RCC 7860 (cell line): ENCODE measurements at places on chromosomes 6 and 20.

- DNase-seq, result no peak
These were observed 61.9 kb upstream of the TAGAP start for GRCh38 chr6:159106627-159107241.

DNA sequence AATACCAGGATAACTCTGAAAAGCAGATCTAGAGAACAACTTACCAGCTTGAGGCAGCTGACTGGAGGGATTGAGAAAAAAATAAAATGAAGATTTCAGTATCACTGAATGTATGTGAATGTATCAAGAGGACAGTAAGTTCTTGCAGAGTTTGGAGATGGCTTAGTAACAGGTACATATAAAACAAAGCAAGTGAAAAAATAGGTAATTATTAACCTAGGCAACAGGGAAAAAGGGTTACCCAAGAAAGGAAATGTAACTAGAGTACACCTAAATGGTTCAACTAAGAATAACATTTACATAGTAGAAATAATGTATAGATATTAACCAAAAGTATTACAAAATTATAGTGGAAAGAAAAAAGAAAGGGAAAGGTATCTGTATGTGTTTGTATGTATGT, 67.3 kb downstream of the NRSN1 start:
- DNase-seq, result no peak

DNA sequence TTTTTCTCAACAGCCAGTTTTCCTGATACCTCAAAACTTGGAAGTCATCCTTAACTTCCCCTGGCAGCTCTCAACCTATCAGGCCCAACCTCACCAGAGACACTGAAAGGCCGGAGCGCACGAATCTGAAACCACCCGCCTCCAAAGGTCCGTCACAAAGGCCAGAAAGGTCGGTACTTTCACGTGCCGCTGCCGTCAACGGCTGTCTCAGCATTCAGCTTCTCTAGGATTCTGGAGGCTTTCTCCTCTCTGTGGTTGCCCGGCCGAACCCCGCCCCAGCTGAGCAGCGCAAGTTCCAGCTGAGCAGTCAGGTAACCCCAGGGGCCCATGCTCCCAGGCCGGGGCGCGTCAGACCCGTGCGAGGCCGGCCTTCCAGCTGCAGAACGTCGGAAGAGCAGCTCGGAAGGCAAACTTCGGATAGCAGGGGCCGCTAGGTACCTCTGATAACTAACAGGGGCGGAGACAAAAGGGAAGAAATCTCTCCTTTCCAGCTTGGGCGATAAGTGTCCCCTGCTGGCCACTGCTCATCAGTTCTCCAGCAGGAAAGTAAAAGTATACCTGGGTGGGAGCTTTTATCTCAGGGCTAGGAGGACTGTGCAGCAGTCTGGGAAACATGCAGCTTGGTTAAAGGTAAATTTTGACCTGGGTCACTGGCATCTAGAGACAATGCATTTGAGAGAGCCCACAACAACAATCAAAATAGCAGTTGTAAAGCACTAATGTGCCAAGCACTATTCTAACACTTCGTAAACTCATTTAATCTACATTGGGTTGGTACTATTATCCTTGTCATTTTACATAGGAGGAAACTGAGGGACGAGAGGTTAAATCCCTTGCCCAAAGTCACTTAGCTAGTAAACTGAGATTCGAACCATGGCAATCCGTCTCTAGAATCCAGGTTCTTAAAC, 16.1 kb downstream of the ZSCAN12 start:
- DNase-seq, result peak; percentile 72

DNA sequence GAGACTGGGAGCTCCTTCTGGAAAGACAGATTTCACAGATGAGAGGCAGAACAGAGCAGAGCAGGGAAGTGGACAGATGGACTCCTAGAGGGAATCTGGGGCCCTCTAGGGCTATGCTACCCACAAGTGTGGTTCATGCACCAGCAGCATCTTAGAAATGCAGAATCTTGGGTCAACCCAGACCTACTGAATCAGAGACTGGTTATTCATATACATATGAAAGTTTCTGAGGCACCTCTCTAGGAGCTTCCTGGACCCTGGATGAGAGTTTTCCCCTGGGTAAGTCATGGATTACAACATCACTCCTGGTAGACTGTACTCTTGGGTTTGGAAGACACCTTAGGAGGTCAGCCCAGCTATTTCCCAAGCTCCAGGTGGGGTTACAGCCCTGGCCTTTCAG, 55.4 kb upstream of the SAYSD1 start:
- no peak for DNase-seq

DNA sequence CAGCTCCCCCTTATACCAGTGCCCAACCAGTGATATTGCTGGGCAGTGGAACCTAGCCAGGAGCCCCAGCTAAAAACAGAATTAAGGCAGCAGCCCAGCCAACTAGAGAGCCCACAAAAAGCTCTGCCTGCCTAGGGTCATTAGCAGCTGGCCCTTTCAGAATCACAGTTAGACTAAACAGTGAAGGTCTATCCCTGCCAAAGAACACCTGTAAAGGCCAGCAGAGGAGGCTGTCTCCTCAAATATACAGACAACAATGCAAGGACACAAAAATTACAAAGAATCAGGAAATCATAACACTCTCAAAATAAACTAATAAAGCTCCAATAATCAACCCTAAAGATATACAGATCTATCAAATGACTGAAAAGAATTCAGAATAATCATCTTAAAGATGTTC, 77.8 kb upstream of the HTR1E start:
- DNase-seq, result no peak

- no peak for DNase-seq
These were observed 38.0 kb upstream of the ERVFRD-1 start for GRCh38 chr6:11149551-11149950.

GRCh38 chr20:48568520-48568919, 259.3 kb downstream of the PREX1 start:
- no peak for DNase-seq

- peak; percentile 39 for DNase-seq
These were observed 20.2 kb downstream of the FBXL4 start for GRCh38 chr6:98927534-98927933.

- DNase-seq, result no peak
These were observed 724.2 kb downstream of the CD109 start for GRCh38 chr6:74420221-74420620.

DNA sequence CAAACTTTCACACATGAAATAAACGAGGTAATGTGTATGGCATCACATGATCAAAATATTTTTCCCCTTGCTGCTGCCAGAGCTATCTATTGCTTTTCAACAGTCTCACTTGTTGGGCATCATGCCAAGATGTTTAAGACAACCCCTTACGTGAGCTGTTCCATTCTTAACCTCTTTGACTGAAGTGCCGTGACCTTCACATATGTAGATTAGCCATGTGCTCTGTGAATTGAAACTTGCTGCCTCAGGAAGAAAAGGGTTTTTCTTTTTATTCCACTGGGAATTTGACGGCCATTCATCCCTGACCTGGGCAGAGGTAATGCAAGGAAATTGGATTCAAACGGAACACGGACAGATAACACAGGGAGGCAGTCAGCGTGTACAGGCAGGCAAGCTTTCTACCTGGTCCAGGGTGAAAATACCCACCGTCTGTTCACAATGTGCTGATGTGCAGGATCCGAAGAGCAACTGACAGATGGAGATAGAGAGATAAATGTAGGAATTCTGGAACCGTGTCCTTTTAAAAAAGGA, 14.2 kb downstream of the ARID1B start:
- DNase-seq, result no peak

GRCh38 chr20:48360342-48360975, 467.3 kb downstream of the PREX1 start:
- DNase-seq, result no peak

DNA sequence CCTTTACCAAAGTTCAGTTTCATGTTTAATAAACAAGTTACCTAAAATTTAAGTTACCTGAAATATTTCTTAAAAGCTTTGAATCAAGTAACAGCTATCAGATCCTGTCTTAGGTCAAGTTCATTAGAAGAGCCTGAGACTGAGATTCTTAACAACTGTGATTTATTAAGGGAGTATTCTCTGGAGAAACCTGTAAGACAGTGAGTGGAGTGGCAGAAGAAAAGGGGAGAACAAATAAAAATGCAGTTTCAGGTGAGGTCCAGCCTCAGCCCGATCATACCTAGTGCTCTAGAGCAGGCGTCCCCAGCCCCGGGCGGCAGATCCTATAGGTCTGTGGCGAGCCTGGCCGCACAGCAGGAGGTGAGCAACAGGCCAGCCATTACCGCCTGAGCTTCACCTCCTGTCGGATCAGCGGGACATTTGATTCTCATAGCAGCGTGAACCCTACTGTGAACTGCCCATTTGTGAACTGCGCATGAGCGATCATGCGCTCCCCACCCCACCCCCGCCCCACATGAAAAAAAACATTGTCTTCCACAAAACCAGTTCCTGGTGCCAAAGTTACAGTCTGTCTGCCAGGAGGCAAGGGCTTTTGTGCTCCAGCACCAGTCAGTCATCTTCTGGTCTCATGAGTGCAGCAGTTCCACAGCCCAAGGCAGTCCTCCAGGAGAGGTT, 59.2 kb upstream of the ADGRB3 start:
- DNase-seq, result peak; percentile 44

- no peak for DNase-seq
These were observed 865.3 kb upstream of the GJE1 start for GRCh38 chr6:141267420-141267819.

DNA sequence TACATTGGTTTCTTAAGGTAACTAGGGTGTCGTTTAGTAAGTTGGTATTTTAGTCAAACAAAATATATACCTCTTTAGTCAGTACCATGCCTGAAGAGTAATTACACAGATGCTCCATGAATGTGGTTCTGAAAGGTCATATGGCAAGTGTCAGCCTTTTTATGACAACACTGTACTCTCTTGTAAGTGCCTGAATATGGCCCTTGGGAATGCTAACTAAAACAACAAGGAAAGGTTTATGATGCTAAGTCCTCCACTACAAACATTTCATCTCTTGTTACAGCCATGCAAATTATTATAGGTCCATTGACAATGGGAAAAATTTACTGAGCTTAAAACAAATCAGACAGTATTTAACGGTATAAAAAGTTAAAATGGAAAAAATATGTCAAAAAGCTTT, 39.0 kb upstream of the SUPT3H start:
- DNase-seq, result no peak

DNA sequence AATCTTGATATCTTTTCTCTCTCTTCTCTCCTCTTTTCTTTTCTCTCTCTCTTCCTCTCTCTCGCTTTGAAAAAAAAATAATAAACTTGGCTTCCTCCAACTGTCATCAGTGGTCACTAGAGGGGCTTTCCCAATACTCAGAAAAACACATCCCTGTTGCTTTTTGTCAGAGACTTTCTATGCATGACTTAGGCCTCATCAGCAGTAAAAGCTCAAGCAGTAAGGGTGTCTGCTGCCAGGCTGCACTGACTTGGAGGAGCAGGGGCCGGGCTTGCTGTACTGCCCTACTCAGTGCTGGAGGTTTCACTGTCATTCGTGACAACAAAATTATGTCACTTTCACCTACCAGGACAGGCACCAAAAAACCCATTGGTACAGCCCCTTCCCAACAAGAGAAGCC, 272.0 kb downstream of the ADGB start:
- no peak for DNase-seq

DNA sequence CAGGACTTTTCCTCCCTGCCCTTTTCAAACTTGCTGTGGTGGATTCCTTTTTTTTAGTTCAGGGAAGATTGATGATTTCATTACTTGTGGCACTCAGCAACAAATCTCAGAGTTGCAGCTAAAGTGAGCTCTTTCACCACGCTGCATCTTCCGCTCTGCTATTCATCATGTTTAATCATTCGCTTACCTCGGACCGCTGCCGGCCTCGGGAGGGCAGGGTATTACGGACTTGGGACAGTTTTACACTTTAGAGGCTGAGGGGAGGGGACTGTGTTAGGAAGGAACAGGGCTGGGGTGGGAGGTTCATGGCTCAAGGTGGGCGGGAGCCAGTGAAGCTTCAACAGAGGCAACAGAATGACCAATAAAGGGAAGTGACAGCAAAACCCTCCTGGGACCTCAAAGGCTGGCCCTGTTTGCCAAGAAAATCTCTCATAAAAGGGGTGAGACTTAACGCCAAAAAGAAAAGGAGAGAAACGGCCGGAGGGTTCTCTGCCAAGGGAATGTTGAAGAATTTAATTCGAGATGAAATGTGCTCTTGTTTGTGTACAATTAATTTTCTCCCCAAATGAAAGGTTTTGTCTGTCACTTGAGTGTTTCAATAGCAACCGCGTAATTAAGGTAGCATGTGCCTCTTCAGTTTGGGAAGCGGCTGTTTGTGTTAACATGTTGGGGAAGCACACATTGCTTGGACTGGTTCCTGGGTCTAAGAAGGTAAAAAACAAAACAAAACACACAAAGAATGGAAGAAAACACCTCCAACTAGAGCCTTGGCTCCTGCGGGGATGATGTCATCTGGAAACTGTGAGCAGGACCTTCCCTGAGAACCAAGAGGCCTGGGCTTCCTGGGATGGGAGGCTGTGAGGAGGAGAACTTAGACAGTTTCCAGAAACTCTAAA, 72.5 kb upstream of the SULF2 start:
- DNase-seq, result peak; percentile 40

GRCh38 chr20:258963-259362, 1.4 kb downstream of the DEFB132 start:
- no peak for DNase-seq

GRCh38 chr20:25116739-25117458, 35.0 kb upstream of the VSX1 start:
- DNase-seq, result no peak

DNA sequence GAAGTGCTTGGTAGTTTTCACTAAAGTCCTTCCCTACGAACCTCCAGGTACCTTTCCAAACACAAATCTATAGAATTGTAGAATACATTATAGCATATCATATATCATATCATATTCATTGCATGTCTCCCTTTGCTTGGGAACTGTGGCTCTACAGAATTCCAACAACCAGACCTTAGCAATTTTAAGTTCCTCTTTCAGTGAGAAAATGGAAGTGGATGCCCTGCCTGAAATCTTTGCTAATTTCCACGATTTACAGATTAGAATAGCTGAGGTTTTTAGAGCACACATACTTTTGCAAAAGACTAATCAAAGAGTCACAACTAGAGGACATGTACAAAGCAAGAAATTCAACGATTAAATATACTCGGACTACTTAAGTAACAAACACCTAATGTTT, 78.6 kb downstream of the TNFRSF21 start:
- DNase-seq, result no peak

DNA sequence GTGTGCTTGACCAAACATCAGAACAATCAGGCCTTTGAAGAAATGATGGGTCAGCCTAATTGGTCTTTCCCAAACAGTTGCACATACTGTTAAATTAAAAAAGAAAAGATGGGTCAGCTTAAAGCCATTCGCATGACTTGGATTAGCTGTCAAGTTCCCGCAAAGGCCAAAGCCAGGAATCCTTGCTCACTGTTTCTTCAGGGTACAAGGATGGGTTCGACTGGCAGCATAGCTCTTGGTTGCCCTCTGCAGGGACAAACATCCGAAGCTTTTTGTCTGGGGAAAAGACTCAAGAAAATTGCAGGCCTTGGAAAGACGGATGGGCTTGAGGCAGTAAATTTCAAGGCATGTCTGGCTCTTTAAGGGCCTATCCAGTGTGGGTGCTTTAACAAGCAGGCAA, 168.0 kb downstream of the HDGFL1 start:
- peak; percentile 8 for DNase-seq

DNA sequence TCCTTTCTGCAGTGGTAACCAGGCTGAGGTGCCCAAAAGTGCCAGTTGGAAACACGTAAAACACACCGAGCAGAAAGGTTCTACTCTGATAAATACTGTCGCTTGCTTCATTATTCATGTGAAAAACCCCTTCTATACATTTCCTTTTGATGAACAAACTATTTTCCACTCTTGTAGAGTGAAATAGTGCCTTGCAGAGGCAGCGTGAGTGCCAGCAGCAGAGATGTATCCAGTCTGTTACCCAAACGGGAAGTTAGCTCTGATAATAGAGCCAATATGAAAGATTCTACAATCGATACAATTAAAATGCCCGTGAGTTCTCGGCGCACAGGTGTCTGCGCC, 1.5 kb downstream of the ZBTB46 start:
- no peak for DNase-seq
